ENCODE measurements at places on chromosomes 7 and 10.
A peak's percentile ranks its signal among the peaks of the same experiment; 100 is the strongest.

DNA sequence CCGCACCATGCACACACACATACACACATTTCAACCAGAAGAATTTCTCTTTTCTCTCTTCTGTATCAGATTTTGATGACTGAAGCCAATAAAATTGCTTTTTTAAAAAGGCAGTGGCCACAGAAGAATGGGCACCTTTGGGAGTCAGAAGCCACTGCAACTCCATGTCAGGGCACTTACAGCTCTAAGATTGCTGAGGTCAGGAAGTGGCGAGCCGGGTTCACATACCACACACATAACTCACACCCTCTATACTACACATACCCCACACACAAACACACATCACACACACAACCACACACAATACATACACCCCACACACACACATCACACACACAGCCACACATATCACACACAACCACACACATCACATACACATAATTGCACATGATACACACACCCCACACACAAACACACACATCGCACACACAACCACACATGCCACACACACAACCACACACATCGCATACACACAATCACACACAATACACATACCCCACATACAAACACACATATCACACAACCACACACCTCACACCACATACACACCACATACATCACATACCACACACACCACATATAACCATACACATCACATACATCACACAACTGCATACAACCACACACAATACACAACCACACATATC, 31.2 kb downstream of the GPRIN2 start:
- H3K27ac ChIP-seq, result no peak overlapping the region
- peaks cover 7% of the 10 kb centered on the region for H3K4me1 ChIP-seq
- no peak overlapping the region for H3K4me3 ChIP-seq
- peak; percentile 91 for DNase-seq
- H3K36me3 ChIP-seq, result no peaks in the 10 kb centered on the region
- no peaks in the 10 kb centered on the region for H3K27me3 ChIP-seq

- H3K27me3 ChIP-seq, result peaks cover 4% of the 10 kb centered on the region
- peaks cover 16% of the 10 kb centered on the region for H3K4me1 ChIP-seq
- no peak overlapping the region for H3K4me3 ChIP-seq
- DNase-seq, result no peak
- H3K36me3 ChIP-seq, result no peaks in the 10 kb centered on the region
Observed at GRCh38 chr10:51046654-51047053, 27.6 kb upstream of the PRKG1 start.

GRCh38 chr7:5638994-5639393, 142.5 kb downstream of the RNF216 start:
- peaks cover 5% of the 10 kb centered on the region for H3K27me3 ChIP-seq
- peaks cover 28% of the 10 kb centered on the region for H3K36me3 ChIP-seq
- no peak for DNase-seq
- peaks cover 82% of the 10 kb centered on the region for H3K4me1 ChIP-seq
- no peak overlapping the region for H3K4me3 ChIP-seq
- peak overlapping the region; percentile 79 for H3K27ac ChIP-seq

GRCh38 chr7:18037609-18038008, 10.0 kb upstream of the PRPS1L1 start:
- no peaks in the 10 kb centered on the region for H3K36me3 ChIP-seq
- 0 out of 2 replicates have a peak, but pooled peaks cover 3% of the 10 kb centered on the region for H3K27me3 ChIP-seq
- no peak overlapping the region for H3K4me3 ChIP-seq
- H3K4me1 ChIP-seq, result peaks cover 22% of the 10 kb centered on the region
